ENCODE measurements at places on chromosomes 13 and 19.

GRCh38 chr13:91058066-91058465 lies 289.4 kb upstream of the MIR17HG start:
- no peak for DNase-seq

GRCh38 chr19:11995174-11995573 lies 30.3 kb downstream of the ZNF763 start:
- DNase-seq: no peak

DNA sequence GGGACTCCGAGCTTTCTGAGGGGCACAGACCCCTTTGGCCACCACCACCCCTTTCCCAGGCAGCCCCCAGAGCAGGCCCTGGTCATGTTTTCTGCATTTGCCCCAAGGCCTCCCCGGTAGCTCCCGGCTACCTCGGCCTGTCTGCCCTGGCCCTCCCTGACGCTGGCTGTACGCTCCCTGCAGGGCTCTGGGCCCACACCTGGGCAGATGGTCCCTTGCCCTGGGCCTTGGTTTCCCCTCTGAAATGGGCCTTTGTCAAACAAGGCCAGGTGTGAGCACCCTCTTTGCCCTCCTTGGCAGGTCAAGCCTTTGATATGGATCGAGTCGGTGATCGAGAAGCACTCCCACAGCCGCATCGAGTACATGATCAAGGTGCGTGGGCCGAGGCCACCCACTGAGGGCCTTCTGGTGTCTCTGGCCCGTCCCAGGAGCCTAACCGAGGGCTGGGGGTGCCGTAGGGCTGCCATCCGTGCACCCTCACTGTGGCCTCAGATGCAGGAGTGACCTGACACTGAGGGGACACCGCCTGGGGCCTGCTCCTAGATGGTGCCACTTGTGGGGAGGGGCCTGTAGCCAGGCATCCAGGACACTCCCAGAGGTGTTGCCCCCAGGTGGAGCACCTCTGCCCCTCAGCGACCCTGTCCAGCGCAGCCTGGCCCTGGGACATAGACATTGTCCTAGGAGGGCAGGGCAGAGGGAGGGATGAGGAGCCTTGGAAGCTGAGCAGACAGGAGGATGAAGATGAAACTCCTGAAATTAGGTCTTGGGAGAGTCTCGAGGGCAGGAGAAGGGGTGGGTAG lies 30.3 kb downstream of the AP1M1 start:
- DNase-seq: no peak

DNA sequence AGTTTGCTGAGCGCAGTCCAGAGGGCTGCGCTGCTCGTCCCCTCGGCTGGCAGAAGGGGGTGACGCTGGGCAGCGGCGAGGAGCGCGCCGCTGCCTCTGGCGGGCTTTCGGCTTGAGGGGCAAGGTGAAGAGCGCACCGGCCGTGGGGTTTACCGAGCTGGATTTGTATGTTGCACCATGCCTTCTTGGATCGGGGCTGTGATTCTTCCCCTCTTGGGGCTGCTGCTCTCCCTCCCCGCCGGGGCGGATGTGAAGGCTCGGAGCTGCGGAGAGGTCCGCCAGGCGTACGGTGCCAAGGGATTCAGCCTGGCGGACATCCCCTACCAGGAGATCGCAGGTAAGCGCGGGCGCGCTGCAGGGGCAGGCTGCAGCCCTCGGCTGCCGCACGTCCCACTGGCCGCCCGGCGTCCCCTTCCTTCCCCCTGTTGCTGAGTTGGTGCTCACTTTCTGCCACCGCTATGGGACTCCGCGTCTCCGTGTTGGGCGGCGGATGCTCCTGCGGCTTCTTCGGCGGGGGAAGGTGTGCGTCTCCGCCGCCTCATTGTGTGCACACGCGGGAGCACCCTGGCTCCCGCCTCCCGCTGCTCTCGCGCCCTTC lies 772 bp downstream of the GPC6 start:
- peak; percentile 52 for DNase-seq

DNA sequence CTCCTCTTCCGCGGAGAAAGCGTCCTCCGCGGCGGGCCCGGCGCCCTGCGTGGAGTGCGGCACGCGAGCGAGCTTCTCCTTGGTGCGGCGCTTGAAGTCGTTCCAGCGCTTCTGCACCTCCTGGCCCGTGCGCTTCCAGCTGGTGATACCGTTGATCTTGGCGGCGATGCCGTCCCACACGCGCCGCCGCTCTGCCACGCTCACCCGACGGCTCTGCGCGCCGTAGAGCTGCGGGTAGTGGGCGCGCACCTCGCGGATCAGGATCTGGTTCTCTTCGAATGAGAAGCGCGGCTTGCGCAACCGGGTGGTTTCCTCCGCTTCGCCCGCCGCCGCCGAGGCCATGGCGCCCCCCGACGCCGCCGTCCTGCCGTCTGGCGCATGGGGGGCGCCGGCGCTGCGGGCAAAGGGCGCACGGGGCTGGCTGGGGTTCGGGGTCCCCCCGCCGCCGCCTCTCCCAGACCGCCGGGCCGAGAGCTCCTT lies 941 bp downstream of the MYPOP start:
- DNase-seq: no peak

DNA sequence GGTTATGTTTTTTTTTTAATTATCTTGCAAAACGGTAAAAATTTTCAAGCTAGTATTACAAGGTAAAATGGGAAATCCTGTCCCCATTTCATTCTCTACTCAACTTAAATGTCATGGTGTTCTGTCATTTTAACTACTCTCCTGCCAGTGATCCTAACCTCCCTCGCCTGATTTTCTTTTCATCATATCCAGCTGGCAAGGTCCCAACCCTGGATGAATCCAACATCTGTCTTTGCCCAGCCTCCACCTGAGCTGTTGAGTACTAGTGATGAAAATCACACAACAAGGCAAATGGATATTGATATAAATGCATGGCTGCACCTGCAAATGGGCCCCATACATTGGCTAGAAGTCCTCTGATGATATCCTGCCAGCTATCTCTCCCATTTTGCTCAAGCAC lies 6.9 kb upstream of the CDK8 start:
- DNase-seq: no peak

GRCh38 chr19:47310819-47311218 lies 1.2 kb downstream of the C5AR1 start:
- DNase-seq: no peak

DNA sequence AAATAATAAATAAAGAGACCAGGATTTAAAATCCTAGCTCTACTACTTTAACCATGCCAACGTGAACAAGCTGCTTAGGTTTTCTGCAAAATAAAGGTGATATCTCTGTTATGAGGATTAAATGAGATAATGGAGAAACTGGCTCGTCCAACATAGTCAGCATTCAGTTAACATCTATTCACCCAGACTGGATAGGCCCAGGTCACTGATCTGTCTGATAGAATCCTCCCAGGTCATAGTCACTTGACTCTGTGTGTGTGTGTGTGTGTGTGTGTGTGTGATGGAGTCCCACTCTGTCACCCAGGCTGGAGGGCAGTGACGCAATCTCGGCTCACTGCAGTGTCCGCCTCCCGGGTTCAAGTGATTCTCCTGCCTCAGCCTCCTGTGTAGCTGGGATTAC lies 12.9 kb upstream of the RAB8A start:
- no peak for DNase-seq

DNA sequence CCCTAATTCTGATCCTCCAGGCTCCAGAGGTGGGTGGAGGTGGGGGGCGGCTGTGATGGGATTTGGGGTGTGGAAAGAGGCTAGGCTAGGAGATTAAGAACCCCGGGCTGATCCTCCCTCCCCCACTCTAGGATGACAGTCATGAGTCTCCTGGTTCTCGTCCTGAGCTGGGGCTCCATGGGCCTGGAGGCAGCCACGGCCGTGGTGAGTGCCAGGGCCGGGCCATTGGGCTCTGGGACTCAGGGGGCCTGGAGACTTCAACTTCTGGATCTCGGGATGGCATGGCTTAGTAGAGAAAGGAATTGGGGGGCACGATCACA lies 13.9 kb downstream of the TTYH1 start:
- DNase-seq: no peak

GRCh38 chr13:109154966-109155761 lies 525.8 kb downstream of the MYO16 start:
- no peak for DNase-seq

DNA sequence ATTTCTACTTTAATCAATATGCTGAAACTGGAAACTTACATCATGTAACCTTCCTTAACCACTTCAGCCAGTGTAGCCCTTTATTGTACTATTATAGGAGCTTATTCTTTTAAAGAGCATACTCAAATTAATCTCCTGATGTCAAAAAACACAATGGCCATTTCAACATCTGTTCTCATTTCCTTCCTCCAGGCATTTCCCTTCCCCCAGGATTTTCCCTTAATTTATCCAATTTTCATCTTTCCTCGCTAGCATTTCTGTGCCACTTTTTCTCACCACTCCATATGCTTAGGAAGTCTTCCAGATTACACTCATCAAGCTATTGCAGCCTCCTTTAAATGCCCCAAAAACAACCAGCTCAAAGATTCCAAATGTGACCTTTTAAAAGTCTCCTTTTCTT lies 265.0 kb downstream of the PCDH9 start:
- DNase-seq: no peak

DNA sequence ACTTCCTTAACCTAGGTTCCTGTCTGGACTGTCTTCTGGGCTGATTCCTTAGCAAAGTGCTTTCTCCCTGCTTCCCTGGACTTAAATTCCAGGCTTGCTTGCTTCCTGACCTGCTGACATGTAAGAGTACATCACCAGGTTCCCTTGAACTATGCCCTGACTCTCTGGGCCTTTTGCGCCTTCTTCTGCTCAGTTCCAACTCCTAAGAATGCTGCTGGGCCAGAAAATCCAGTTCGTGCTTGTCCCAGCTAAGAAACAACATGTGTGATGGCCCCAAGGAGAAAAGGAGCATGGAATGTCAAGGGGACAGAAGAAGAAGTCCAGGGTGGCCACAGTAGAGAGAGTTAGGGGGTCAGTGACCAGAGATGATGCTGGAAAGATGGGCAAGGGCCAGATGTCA lies 42.6 kb upstream of the MBNL2 start:
- no peak for DNase-seq

DNA sequence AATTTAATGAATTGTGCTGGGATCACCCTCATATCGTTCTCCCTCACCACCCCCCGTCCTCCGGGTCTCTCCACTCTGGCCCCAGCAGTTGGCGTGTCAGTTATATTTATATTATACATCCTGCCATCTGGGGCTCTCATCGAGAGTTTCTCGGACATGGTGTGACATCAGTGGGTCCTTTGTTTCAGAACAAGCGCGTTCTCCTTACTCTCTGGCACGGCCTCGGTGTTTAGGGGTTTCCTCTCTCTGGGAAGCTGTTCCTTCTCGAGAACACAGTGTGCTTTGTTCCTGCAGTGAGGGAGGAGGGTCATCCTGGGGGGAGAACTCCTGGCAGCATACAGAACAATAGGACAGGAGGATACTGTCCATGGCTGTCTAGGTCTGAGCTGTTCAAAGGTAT lies 9.8 kb upstream of the MCF2L start:
- no peak for DNase-seq

DNA sequence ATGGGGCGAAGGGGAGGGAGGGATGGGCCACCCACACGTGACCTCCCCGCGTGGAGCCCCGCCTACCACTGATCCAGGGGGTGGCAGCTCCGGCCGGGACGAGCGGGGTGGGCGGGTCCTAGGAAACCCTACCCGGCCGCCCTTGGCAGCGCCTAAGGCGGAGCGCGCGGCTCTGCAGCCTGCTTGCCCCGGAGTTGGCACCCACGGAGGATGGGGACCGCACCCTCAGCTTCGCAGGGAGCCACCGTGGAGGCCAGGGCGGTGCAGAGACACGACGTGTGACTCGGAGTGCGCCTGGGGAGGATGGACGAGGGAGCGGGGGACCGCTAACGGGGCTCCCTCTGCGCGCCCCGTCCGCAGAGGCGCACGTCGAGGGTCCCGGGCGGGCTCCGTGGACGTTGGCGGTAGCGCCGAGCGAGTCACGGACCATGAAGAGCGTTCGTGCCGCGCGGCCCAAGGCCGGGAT lies at the start of gene RGS9BP:
RGS9BP (plus strand) TSS at position 129 of the 466 bp plus-strand sequence. CDS start 416 bp downstream, outside the sequence.
- no peak for DNase-seq

- no peak for DNase-seq
Measured at GRCh38 chr13:43284162-43284561, 260.8 kb downstream of the DNAJC15 start.

- no peak for DNase-seq
Measured at GRCh38 chr13:46181840-46182490, at the start of gene LCP1. Gene LCP1, minus strand, starts transcription at chr13:46182177. Its CDS starts 22,515 bp downstream, at chr13:46159662.

- no peak for DNase-seq
Measured at GRCh38 chr13:87669379-87669978, 1.7 kb upstream of the SLITRK5 start.

- no peak for DNase-seq
Measured at GRCh38 chr19:54207983-54208783, 7.5 kb downstream of the RPS9 start.

DNA sequence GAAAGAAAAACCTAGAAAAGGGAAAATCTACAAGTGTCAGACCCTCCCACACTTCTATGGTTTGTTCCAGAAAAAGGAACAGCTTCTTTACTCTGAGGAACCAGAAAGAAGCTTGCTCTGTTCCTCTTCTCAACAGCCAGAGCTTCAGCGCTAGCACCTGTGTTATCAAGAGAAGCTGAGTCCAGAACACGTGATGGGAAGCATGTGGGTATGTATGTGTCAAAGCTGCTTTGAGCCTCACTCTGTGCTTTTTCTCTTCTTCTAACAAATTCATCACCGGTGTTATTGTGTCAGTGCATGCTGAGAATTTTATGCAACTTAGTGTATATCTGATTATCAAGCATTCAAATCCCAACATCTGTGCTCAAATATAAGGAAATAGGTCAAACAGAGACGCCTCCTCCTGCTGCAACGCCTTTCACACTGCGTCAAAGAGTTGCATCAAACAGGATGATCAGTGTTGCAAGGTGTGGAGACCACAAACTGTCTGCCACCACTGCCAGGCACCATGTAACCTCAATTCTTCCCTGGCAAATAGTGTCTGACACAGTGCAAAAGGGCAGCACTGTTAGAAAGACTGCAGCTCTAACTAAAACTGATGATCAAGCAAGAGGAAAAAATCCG lies 83.9 kb downstream of the LRRC63 start:
- DNase-seq: no peak

DNA sequence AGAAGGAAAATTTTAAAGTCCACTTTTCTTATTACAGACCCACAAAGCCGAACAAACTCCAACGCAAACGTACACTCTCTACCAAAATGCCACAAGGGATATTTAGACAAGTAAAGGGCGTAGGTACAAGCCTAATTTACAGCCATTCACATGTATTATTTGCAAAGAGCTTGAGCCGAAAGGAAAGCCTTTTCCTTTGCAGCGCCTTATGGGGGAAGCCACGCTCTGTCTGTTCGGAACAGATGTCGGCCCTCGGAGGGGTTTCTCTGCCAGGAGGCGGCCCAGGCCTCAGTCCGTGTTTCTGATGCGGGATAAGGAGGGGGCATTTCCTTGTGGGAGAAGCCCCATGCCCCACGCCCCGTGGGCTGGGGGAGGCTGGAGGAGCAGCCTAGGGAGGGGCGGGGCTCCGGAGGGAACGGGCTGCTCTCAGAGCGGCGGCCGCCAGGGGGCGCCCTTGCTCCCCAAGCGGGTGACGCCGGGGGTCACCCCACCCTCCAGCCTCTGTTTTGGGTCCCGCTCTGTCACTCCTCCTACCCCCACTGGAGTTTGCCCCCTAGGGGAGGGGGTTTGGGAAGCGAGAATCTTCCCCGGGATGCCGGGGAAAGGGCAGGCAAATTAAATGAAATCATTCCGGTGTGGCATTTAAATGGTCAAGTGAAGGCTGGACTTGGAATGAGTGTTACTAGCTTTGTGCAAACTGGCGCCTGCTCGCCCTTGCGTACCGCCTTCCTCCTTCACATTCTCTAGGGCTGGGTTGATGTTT lies 2.9 kb downstream of the HTR2A start:
- DNase-seq: no peak

GRCh38 chr13:98144801-98145350 lies 2.0 kb downstream of the FARP1 start:
- DNase-seq: peak; percentile 59

- DNase-seq: no peak
Measured at GRCh38 chr13:71862459-71862943, 4.5 kb downstream of the DACH1 start.
